ENCODE measurements at places on chromosomes 2 and 18.
A peak's percentile ranks its signal among the peaks of the same experiment; 100 is the strongest.

DNA sequence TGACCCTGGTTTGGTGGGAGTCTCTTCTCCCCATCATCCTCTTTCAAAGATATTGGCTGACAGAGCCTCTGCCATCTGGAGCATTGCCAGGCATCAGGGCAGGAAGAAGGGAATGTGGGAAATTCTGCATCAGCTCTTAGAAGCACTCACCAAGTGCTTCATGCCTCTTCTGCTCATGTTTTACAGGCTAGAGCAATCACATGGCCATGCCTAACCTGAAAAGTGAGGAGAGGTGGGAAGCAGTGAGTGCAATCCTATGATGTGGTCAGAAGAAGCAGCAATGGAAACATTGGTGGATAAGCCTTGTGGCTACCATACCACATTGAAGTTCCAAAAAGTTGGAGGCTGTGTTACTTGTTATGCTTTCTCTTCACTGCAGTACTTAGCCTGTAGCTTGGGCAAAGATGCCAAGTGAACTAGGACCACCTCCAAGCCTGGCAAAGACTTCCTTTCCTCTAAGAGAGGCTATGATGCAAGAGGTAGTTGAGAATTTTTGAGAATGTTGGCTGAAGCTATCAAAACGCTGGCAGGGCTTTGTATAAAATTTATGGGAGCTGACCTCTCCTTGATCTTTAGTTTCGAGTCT is 64.1 kb downstream of the BCL2L11 start:
- DNase-seq = no peak

- DNase-seq = no peak
Observed at GRCh38 chr18:70074116-70074515, 126.4 kb upstream of the CD226 start.

DNA sequence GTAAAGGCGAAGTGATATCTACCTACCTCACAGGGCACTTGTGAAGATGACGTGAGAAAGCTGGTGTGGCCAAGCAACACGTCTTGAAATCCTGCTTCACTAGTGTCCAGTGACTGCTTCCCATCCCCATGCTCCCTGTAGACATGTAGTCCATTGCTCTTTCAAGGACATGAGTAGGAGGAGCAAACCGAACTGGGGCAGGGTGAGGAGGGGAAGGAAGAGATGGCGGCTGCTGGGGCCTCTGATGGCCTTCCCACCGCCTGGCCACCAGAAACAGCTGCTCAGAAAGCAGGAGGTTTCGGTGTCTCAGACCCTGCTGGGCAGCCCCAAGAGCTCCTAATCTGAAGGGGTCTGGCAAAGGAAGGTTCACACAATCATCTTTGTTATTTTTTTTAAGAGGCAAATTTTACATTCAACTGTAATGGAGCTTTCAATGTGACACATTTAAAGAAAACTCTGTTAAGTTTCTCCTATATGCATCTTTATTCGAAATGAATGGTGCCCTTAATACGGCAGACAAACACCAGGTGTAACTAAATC is 14.7 kb downstream of the CPLX4 start:
- DNase-seq = no peak

DNA sequence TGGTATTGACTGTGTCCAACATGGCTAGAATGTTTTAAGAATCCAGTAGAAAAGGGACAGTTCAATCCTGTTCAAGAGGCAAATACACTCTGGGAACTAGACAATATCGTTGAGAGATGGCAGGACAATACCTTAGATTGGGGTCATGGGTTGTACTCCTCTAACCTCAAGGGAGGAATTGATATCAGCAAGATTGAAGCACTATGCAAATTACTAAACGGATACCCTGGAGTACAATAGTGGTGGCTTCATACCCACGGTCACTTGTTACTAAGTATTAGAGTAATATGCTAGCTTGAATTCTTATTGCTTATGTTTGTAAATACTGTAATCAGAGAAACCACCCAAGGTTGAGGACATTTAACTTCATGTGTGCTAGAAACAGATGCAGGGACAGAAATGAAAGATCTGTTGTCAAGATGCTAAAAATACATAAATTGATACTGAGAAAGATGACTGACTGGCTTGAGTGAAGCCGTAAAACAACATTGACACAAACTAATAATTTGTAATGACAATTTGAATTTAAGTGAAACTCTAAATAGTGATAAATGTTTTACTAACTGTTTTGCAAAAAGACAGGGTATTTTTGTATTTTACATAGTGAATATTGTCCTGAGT is 73.3 kb downstream of the KCNJ3 start:
- DNase-seq = no peak

DNA sequence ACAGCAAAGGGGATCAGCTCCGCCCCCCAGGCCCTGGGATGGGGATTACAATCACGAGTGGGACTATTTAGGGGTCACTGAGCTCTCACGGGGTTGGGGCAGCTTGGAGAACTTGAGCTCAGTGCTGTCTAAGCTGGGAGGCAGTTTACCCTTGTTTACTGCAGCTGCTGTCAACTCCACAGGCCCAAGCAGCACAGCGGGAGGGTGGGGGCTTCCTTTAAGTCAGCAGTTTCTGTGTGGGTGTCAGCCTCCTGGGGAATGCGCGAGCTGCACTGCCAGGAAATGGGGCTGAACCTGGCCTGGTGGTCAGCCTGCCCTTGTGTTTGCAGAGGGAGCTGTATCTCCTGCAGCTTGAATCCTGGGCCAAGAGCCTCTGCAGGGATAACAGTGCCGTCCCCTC is 29.8 kb downstream of the TOGARAM2 start:
- no peak for DNase-seq

DNA sequence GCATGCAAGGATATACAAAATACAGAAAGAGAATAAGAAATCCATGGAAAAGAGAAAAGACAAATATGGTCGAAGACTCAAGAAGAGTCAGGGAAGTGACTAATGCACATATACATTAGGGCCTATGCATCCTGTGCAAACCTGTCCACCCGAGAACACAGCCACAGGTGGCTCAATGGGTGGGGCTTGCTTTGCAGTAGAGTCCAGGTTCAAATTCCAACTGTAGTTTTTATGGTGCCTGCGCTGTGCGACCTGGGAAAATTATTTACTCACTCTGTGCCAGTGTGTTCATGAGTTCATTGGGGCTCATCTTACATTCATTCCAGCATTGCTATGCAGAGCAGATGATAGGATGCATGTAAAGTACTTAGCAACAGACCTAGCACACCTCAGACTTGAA is 244.7 kb downstream of the CTNNA2 start:
- no peak for DNase-seq

GRCh38 chr2:30078521-30078920 is 68.3 kb upstream of the YPEL5 start:
- DNase-seq = no peak

- no peak for DNase-seq
Observed at GRCh38 chr2:174914853-174915760, 90.1 kb downstream of the CHN1 start.

- no peak for DNase-seq
Observed at GRCh38 chr2:241985986-241986329, 116.4 kb downstream of the RTP5 start.

DNA sequence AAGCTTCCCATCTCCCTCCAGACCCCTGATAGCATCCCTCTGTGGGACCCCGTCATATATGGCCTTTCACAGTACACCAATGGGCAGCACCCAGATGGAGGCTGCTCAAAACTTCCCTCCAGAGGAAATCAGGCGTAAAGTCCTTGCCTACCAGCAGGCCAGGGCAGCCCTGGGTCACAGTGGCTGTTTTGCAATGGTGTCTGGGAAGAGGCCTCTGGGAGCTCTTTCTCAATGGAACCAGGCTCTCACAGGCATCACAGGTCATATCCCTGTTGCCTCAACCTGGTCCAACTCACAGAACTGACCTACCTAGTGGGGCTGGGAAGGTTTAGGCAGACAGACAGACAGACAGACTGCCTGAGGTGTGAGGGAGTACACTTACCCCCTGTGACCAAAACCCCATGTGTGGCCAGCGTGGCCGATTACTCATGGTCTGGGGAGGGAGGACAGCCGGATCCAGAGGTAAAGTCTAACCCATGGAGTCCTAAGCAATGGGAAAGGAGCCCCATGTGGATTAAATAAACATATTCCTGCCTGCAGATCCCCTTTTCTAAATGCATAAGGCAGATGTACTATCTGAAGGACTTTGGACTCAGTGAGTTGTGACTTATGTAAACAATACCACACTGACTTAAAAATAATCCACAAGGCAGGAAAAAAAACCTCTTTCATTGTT is 58.2 kb downstream of the BCL2L11 start:
- no peak for DNase-seq

DNA sequence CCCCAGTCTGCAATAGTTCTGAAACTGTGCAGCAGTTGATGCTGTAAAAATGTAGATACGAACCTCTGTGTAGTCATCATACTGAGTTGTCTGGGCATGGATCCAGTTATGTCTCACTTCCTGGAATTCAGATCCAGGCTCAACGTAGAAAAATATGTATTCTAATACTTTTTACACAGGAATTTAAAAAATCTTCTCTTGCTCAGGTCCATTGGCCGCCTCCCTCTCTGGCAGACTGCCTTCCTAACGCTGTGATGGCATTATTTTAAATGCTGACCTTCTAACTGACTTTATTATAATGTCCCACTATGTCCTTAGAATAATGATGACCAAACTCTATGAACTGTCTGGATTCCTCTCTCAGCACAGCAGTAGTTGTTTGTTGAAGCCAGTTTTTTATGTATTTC is 119.6 kb downstream of the FEZ2 start:
- DNase-seq = peak; percentile 77

DNA sequence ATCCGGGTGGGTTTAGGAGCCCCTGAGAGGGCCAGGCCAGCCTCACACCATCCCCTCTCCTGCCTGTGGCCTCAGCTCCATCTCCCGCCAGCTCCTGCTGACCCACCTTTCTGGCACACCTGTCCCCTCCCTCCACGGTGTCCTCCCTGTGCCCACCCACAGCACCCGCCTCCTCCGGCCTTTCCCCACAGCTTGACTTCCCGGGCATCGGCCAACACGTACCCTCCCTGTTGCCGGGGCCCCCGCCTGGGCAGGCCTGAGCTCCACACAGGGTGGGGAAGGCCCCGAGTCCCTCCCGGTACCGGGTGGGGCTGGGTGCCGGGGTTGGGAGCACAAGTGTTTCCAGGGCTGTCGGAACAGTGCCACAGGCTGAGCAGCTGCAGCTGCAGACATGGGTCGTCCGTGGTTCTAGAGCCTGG is 6.5 kb downstream of the GPC1 start:
- no peak for DNase-seq

GRCh38 chr2:163610817-163611556 is 124.8 kb downstream of the FIGN start:
- no peak for DNase-seq

GRCh38 chr2:132671151-132671835 is 1.3 kb upstream of the LYPD1 start:
- DNase-seq = peak; percentile 71

- no peak for DNase-seq
Observed at GRCh38 chr2:25125189-25125588, 43.2 kb downstream of the POMC start.

DNA sequence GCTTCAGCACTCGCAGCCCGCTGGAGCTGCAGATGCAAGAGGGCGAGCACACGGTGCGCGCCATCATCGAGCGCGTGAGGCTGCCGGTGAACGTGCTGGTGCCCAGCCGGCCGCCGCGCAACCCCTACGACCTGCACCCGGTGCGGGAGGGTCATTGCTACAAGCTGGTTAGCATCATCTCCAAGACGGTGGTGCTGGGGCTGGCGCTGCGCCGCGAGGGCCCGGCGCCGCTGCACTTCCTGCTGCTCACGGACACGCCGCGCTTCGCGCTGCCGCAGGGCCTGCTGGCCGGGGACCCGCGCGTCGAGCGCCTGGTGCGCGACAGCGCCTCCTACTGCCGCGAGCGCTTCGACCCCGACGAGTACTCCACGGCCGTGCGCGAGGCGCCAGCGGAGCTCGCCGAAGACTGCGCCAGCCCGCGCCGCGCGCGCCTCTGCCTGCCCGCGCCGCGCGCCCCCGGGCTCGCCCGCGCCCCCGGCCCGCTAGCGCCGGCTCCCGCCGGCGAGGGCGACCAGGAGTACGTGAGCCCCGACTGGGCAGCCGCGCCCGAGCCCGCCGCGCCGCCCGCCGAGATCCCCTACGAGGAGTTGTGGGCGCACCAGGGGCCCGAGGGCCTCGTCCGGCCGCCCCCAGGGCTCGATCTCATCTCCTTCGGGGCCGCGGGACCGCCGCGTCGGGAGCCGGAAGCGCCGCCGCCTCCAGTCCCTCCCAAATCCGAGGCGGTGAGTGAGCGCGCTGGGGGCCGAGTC is 11.8 kb downstream of the GAREM2 start:
- peak; percentile 52 for DNase-seq

DNA sequence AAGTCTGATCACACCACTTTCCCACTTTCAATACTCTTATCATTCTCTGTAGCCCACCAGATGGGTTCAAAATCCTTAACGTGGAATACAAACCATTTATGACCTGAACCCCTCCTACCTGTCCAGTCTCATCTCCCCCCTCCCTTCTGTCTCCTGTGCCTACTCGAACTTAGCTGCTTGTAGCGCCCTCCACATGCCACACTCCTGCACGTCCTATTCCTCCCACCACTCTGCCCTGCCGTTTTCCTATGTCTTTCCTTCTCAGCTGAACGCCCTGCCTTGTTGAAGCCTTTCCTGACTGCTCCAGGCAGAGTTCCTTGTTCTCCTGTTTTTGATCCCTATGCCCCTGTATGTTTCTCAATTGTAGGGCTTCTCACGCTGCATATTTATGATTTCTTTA is 390.1 kb downstream of the HRH4 start:
- no peak for DNase-seq

DNA sequence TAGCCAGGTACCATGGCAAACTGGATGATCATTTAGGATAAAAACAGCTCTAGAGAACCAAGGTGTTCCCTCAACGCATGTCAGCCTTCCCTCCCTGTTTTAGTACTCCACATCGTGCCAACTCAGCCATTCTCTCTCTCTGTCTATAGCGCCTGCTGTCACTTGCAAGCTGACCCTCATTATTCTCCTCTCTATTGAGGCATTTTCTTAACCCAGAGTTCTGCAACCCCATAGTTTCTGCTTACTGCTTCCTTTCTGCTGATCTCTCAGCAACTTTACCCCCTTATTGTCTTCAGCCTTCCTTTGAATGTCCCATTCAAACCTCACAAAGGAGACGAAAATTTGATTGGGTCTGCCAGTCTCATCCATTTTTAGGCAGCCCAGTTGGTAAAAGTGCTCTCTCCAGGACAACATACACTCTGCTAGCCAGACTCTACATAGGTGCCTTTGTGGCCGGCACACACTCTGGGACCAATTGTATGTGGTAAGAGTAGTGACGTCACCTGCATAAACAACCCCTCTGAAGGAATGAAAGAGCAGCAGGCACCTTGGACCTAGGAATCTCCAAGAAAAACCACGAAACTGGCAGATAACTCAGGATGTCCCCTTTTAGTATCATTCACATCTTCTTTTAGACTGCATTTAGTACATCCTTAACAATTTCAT is 367.2 kb upstream of the KCNH7 start:
- no peak for DNase-seq
